ENCODE measurements at places on chromosomes 16 and 17.

GRCh38 chr16:3485821-3486505, 9.3 kb downstream of the C16orf90 start:
- DNase-seq = no peak

- DNase-seq = no peak
These were observed 106.6 kb downstream of the AIPL1 start for GRCh38 chr17:6328279-6328678.

DNA sequence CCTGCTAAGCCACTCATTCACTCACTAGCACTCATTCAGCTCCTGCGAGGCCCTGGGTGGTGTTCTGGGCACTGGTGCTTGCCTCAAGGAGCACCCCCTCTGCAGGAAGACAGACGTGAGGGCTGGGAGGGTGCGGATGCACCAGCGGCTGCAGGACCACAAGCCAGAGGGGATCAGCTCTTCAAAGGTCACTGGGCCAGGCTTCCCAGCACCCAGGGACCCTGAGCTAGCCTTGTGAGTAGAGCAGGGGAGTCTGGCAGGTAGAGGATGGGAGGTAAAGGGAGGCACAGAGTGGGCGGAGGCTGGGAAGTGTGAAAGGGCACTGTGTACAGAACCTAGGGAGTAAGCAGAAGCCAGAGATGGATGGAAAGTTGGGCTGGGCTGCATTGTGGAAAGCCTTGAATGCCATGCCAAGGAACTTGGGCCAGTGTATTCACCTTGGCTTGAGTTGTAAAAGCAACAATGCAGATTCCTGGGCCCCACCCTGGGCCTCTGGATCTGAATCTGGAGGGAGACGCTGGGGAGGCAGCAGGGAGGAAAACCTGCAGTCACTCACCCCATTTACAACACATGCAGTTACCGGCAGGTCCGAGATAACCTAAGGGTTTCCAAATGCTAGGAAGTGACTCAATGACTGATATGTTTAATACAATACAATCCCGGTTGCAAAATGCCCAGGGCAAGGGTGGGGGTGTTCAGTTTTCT, 1.7 kb downstream of the IL4R start:
- DNase-seq = no peak

DNA sequence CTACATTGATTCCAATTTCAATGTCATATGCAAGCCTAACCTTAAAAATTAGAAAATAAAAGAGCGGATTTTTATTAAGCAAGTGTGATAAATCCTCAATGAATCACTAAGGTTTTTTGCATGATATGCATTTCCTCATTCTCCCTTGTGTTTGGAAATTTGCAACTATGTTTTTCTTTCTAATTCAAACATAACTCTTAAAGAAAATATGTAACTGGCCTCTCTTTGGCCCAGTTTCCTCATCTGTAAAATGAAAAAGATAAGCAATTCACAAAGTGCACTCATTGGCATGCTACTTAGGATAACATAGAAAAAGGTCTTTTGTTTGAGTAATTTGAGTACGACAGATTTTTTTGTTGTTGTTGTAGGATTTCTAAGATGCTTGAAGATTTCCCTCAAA, 295.5 kb downstream of the CDH11 start:
- no peak for DNase-seq
